ENCODE measurements at places on chromosomes 6 and 20. TPM values are rescaled to one million over a fixed set of nuclear protein-coding genes. Genes with fewer than 3 reads are reported as not detected.

LTB gene
- not detected for total RNA-seq

- no peak for DNase-seq
Measured at GRCh38 chr6:73832313-73832712, 136.3 kb downstream of the CD109 start.

- DNase-seq = no peak
Measured at GRCh38 chr6:3324262-3324942, 65.7 kb downstream of the PSMG4 start.

NKX2-4 gene
- not detected for total RNA-seq

GRCh38 chr6:19795211-19795610 lies 42.0 kb upstream of the ID4 start:
- DNase-seq = no peak

Data from stomach (tissue), 19 donors.